NCI-H146 (cell line): ENCODE measurements at places on chromosomes 5 and 9.
A peak's percentile ranks its signal among the peaks of the same experiment; 100 is the strongest.

- no peak for DNase-seq
Observed at GRCh38 chr9:130500340-130501180, 55.8 kb downstream of the ASS1 start.

DNA sequence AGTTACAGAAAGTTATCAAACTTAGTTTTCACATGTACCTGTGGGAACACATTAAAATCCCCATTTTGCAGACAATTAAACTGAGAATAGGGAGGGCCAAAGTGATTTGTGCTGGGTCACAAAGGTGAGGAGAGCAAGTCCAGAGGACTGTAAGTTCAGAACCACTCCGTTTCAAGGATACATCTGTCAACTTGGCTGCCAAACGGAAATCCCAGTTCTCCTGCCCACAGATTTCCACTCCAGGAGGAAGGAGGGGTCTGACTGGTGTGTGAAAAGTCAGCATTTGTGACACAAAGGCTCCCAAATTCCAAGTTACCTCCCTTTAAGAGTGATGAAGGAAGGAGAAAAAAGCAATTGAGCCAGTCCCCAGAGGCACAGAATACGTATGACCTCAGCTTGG lies 42.3 kb downstream of the PRELID2 start:
- no peak for DNase-seq

GRCh38 chr5:160511280-160511929 lies 89.8 kb downstream of the PTTG1 start:
- peak; percentile 53 for DNase-seq

GRCh38 chr9:120369608-120370220 lies 210.3 kb downstream of the CDK5RAP2 start:
- DNase-seq = no peak

GRCh38 chr5:156396830-156397081 lies 69.8 kb downstream of the SGCD start:
- DNase-seq = no peak

DNA sequence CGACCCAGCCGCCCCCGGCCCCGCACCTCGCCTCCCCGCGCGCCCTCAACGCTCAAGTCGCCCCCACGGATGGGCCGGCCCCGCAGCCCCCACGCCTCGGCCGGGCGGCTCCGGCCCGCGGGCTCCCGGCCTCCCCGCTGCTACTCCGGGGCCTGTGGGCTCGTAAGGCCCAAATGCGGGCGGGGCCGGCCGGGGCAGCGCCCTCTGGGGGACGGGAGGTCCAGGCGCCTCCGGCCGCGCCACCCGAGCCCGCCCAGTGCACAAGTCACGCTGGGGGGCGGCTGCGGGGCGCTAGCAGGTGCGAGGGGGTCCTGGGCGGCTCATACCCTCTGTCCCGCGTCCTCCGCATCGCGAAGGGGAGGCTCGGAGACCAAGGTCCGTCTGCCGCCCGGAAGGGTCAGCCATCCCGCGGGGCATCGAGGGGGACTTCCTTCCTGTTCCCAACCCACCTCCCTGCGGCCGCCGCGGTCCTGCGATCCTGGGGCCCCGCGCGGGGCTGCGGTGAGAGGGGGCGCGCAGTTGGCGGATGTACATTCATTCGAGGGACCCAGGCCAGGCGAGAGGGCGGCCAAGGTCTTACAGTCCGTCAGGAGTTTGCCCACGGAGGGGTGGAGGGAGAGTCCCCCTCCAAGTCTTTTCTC lies at the start of gene CIZ1:
CIZ1 (minus strand) TSS at position 167 of the 641 bp plus-strand sequence. CDS start 715 bp downstream, outside the sequence.
- DNase-seq = peak; percentile 75

DNA sequence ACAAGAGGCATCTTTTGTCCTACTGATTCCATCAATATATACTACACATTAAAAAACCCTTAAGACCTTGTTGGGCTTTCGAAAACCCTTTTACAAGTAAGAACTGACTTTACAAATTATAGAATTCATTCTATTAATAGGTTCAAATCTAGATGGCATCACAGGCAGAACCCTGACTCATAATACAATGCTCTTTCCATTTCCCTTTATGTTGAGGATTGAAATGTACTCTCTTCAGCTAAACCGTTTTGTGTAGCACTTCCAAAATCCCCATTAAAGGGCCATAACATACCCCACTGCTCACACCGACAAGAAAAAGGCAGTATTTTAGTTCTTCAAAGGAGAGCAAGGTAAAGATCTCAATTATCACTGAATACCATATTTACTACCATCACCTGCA lies 11.2 kb downstream of the CSNK1A1 start:
- no peak for DNase-seq

GRCh38 chr9:18906656-18907395 lies 126.2 kb downstream of the SAXO1 start:
- no peak for DNase-seq

DNA sequence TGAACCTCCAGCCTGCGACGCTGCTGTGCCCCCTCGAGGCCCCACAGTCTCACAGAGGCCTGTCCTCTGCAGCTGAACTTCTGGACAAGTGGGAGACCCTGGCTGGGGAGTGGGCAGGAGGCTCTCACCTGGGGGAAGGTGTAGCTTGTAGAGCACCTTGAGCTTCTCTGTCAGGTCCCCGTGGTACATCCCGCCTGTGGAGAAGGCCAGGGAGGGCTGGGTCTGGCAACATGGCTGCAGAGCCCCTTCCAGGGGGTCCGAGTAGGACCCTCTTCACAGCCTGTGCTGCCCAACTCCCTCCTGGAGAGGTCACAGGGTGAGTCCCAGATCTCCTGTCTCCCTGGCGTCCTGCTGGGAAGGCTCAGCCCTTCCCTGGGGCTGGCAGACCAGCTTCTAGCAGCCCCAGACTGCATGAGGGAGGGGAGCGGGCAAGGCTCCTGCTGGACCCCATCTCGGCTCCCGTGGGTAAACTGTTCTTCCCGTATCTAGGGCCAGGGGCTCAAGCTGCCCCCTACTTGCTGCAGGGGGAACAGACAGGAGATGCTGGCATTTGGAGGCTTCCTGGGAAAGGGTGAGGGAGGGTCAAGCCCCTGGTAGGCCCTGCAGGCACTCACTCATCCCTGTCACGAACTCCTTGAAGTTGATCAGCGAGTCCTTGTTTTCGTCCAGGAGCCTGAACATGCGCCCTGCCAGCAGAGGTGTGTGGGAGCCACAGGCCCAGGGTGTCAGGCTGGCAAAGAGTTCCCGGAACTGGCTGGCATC lies 11.2 kb upstream of the MRNIP start:
- no peak for DNase-seq

- DNase-seq = no peak
Observed at GRCh38 chr5:56561455-56561854, 253.9 kb upstream of the MAP3K1 start.

DNA sequence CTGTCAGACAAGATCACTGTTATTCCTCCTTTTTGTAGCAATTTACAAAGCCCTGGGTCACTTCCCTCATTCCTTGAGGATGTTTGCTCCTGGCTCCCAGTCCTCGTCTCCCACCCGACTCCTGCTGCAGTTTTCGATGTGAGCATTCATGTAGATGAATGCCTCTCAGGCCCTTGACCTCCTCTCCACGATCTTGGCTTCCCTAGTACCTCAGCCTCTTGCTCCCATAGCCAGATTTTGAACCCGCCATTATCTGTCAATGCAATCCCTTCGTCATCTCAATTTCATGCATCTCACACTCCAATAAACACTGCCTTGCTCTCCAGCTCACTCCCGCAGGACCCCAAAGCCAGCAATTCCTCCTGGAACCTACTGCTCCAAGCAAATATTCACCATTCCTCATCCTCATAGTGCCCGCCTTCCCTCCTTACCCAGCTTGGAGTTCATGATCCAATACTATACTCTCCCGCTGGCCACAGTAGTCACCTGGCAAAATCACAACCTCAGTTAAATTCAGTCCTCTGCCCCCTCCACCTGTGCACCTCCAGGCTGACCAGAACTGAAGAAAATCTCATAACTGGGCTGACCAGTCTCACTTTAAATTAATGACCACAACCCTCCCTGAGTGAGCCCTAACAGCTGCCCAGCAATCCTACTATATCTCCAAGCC lies 35.1 kb upstream of the JADE2 start:
- DNase-seq = no peak

DNA sequence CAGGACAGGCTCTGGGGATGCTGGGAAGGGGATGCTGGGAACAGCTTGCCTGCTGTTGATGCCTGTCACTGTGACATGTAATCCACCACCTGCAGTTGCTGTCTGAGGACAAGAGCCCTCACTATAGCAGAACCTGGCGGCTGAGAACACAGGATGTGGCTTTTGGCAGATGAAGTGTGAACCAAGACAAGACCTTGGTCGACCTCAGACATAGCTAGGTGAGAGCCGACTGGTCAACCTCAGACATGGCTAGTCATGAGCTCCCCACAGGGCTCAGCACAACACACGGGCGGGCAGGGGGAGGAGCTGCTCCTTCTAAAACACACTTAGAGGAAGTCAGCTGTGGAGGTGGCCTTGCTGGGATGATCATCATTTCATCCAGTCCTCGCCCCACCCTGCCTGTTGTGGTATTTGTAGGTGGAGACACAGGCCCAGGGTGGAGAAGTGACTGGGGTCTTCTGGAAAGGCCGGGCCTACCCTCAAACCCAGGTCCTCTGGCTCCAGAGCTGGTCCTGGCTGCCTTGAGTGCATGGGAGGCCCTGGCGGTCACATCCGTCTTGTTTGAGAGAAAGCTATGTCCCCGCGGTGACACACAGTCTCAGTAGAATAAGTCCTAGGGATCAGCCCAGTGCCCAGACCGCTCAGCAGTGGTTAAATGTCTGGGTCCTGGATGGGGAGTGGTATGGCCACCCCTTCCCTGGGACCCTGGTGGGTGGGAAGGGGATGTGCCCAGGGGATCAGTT lies 6.1 kb downstream of the SUSD3 start:
- no peak for DNase-seq

DNA sequence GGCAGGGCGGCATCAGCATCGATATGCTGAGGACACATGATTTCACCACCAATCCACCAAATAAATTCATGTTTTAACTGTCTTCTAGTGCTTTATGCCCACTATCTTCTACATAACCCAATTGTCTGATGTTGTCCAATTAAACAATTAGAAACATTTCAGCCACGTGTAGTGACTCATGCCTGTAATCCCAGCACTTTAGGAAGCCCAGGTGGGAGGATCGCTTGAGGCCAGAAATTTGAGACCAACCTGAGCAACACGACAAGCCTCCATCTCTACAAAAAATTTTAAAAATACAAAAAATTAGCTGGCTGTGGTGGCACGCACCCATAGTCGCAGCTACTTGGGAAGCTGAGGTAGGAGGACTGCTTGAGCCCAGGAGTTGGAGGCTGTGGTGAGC lies 128.1 kb downstream of the MYO10 start:
- no peak for DNase-seq

GRCh38 chr5:137201876-137202275 lies 297.2 kb downstream of the SPOCK1 start:
- no peak for DNase-seq

DNA sequence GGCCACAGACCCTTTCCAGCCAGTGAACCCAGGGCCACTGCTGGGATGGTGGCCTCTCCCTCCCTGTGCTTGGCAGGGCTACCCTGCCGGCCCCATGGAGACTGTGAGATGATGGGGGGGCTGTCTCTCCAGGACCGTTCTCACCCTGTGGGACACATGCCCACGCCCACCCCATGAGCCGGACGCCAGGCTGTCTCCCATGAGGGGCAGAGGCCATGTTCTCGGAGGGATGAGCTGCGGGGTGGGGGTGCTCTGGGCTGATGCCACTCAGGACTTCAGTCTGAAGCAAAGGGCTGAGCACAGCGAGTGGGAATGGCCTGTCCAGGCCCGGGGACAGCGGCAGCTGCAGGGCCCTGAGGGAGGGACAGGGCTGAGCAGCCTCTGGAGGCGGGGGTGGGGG lies 88.9 kb downstream of the KCNT1 start:
- no peak for DNase-seq

GRCh38 chr9:105485131-105485530 lies 37.3 kb downstream of the FSD1L start:
- no peak for DNase-seq

DNA sequence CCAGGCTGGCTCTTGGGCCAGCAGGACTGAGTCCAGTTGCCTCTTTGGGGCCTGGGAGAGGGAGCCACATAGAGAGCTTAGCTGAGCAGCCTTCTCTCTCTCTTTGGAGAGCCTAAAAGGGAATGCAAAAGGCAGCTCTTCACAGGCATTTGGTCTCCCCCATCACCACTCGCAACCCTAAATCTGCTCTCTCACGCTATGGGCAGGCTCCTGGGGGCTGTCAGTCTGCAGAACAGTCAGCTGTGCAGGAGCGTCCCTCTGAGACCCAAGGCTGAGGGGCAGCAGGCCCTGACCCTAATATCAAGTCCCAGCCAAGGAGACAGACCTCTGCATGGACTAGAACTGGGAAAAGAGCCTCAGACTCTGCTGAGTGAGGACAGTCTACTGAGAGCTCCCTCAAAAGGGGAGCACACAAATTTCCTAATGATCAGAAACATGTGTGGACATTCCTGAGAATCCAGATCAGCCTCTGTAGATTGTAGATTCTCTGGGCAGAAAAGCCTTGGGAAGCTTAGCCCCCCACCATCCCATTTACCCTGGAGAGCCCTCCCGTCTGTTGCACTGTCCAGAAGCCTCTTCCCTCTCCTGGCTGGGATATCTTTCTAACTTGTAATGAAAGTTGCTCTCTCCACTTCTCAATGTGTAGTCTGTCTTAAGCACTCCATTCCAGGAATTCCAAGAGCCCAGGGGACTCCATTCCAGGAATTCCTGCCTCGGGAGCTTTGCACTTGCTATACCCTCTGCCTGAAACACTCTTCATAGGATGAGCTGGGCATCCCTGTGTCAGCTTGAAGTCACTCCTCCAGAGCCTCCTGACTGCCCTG lies 79.4 kb downstream of the FAM114A2 start:
- DNase-seq = no peak

- no peak for DNase-seq
Observed at GRCh38 chr9:126448865-126449577, 122.4 kb downstream of the MVB12B start.

- no peak for DNase-seq
Observed at GRCh38 chr5:73093943-73094342, 26.4 kb upstream of the TMEM171 start.

GRCh38 chr5:30808996-30809395 lies 384.5 kb upstream of the CDH6 start:
- DNase-seq = peak; percentile 23

- DNase-seq = no peak
Observed at GRCh38 chr5:53930457-53930856, 370.0 kb downstream of the NDUFS4 start.

DNA sequence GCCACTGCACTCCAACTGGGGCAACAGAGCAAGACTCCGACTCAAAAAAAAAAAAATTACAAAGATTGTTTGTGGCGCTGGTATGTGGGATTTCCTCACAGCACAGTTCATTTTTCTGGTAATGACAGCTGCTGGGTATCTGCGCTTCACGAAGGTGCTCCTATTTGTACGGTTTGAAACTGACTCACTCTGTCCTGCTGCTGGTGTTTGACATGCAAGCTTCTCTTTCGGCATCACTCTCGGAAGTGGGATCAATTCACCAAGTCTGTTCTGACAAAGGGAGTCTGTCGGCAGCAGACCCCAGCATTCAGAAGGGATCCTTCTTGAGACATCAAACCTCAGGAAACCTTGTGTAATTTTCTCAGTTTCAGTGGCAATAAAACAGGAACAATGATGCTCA lies 26.3 kb downstream of the MAML1 start:
- DNase-seq = no peak

- DNase-seq = peak; percentile 2
Observed at GRCh38 chr9:117018966-117019617, 332.0 kb downstream of the TRIM32 start.

GRCh38 chr5:67799732-67800234 lies 415.8 kb upstream of the PIK3R1 start:
- no peak for DNase-seq
